ENCODE measurements at places on chromosomes 6 and 20.

DNA sequence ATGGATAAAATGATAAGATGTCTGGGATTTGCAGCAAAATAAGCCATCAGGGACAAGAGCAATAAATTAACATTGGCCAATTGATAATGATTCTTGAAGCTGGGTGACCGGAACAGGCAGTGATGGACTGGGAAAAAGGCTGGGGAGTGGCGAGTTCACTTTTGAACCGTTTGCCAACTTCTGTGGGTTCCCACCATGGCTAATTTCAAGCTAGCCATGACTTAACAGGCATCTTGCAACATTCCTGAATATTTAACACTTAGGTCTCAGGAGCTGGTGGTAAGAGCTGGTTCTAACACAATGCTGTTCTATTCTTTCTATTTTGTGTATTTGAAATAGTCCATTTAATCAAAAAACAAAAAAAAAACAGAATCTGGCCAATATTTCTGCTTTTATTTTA lies 37.6 kb upstream of the CD83 start:
- no peak for DNase-seq

DNA sequence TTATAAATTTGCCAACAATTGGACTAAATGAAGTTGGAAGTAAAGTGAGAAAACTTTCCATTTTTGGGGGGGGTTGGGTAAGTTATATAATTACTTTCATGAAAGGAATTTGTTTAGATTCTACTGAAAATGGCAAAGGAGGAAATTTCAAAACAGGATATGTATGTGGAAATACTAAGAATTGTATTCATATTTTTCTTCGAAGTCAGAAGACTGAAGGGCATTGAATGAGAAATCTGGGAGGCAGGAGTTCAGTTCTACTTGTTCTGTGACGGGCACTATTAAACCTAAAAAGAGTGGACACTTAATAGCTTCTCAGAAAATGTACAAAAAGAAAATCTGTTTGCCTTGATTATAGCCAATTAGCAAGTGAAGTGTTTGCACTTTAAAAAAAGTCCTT lies 114.7 kb downstream of the PRIM2 start:
- no peak for DNase-seq

DNA sequence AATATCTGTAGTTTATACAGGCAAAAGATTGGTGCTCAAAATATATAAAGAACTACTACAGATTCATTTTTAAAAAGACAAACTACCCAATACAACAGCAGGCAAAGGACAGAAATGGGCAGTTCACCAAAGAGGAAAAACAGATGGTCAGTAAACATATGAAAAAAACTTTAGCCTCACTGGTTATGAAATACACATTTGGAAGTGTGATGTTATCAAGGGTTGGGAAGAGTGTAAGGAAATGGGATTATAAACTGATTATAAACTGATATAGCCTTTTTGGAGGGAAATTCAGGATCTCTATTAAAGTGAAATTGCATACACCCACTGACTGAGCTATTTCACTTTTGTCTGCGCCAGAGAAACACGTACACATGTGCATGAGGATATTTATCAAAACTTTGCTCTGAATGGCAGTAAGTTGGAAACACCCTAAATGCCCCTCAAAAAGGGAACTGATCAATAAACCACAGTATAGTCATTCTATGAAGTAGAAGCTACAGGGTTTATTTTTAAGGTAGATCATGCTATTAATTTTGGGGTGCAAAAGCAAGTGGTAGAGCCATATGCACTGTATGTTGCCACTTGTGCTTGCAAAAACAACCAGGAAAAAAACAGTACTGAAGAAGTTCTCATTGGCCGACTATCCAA lies 32.2 kb upstream of the ARFGEF2 start:
- DNase-seq, result no peak

GRCh38 chr6:130322673-130323268 lies 43.0 kb upstream of the TMEM200A start:
- peak; percentile 27 for DNase-seq

DNA sequence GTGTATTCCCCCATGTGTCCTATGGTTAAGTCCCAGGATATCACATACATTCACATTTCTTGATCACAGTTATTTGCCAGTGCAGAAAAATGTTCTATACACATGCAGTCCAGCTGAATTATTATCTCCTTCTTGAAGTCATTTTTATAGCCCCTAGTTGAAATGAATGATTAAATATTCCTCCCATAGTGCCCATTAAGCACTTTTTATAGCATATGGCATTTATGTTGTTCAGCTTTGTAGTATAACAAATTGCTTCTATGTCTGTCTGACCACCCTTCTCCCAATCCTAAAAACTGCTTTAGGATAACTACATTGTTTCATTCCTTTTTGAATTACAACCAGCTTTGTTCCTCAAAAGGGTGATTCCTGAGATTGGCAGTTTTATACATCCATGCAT lies 123.5 kb downstream of the ADGRB3 start:
- no peak for DNase-seq

GRCh38 chr20:41650231-41650948 lies 32.2 kb upstream of the CHD6 start:
- no peak for DNase-seq

- no peak for DNase-seq
Observed at GRCh38 chr20:53901064-53901463, 169.3 kb downstream of the BCAS1 start.

GRCh38 chr6:68012822-68013221 lies 622.3 kb upstream of the ADGRB3 start:
- no peak for DNase-seq

DNA sequence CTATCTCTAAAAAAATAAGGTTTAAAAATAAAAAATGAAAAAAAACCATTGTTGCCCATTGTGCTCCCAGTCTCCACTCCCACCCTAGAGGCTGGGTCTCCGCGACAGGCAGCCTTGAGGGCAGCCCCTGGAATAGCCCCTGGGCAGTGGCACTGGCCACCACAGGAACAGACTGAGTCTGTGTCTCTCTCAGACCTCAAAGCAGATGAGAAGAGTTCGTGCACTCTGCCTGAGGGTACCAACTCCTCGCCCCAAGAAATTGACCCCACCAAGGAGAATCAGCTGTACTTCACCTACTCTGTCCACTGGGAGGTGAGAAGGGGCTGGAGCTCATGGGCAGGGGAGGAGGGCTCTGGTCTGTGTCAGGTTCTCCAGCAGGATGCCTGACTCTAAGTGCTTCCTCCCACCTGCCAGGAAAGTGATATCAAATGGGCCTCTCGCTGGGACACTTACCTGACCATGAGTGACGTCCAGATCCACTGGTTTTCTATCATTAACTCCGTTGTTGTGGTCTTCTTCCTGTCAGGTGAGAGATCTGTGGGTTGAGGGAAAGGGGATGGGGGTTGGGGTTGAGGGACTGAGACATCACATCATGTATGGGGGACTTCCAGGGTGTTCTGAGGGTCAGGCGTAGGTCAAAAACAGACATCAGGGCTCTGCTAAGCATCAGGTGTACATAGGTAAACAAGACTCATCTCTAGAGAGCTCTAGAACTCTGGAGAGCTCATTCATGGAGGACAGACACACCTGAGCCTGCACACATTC lies 35.6 kb downstream of the TM9SF4 start:
- no peak for DNase-seq

GRCh38 chr6:29354980-29355379 lies 13.7 kb downstream of the OR5V1 start:
- DNase-seq, result no peak

DNA sequence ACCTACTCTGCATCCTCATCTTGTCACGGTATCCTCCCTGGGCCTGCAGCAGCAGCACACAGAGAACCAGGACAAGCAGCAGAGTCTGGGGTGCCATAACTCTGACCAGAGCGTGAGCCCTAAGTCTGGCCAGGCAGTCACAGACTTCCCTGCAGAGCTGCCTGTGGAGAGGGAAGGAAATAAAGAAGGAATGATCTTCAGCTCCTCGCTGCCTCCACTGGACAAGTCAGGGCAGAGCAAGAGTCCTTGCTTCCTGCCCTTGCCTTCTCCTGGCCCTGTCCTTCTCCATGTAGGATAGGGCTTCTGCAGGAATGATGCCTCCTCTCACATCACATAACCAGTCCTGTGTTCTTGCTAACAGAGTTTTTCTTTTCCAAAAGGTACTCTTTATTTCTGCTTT lies 15.9 kb upstream of the WFDC11 start:
- no peak for DNase-seq

- peak; percentile 42 for DNase-seq
Observed at GRCh38 chr6:43628393-43629103, 516 bp downstream of the GTPBP2 start.

GRCh38 chr6:44005507-44005903 lies 121.7 kb downstream of the MRPL14 start:
- DNase-seq, result no peak

DNA sequence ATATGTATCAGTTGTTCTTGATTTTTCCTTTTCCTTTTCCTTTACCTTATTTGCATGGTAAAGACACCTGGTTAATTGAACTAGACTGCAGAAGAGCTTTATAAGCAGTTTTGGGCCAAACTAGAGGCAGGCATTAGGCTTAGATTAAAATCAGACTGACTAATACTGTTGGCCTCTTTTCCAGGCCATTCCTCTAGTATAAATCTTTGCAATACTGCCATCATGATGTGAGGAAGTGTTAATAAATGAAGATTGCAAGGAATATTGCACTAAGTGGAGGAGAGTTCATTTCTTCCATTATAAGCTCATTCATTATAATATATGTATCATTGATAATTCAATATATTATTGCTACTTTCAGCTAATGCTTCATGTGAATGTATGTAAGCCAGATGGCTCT lies 163.8 kb downstream of the MMUT start:
- no peak for DNase-seq

GRCh38 chr6:2175825-2176224 lies 69.6 kb downstream of the GMDS start:
- DNase-seq, result no peak

- DNase-seq, result no peak
Observed at GRCh38 chr20:63885264-63886053, 9.5 kb upstream of the DNAJC5 start.

- no peak for DNase-seq
Observed at GRCh38 chr6:142258305-142258704, 43.5 kb upstream of the ADGRG6 start.

DNA sequence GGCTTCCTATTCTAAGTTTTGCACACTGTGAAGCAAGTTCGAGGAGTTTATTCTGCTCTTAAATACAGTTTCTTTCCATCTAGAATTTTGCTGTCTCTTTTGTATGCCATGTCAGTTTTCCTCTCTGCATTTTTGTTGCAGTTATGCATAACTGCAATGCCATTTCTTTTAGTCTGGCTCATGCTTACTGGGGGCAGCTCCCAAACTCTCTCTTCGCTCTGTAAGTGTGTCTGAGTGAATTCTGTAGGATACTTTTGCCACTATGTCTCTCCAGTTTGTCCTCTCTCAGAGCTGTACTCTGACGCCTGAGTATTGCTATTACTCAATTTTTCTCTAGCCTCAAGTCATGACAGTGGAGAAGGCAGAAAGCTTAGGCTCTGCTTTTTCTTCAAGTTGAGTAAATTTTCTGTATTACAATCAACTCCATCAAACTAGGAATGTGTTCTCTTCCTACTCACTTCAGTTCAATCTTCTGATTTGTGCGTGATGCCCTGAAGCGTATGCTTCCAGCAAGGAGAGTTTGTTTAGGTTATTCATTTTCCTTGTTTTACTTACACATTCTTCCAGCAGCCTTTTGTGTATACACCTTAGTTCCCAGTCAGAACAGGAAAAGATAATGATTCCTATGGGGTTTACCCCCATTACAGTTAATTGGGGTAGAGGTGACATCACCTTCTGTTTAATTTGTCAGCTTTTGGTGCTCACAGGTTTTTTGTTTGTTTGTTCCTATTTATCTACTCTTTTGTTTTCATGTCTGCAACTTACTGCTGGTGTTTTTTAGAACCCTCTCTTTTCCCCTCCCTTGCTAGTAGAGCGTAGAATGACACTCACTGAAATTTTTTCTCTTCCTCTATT lies 430.9 kb downstream of the BCKDHB start:
- DNase-seq, result no peak

DNA sequence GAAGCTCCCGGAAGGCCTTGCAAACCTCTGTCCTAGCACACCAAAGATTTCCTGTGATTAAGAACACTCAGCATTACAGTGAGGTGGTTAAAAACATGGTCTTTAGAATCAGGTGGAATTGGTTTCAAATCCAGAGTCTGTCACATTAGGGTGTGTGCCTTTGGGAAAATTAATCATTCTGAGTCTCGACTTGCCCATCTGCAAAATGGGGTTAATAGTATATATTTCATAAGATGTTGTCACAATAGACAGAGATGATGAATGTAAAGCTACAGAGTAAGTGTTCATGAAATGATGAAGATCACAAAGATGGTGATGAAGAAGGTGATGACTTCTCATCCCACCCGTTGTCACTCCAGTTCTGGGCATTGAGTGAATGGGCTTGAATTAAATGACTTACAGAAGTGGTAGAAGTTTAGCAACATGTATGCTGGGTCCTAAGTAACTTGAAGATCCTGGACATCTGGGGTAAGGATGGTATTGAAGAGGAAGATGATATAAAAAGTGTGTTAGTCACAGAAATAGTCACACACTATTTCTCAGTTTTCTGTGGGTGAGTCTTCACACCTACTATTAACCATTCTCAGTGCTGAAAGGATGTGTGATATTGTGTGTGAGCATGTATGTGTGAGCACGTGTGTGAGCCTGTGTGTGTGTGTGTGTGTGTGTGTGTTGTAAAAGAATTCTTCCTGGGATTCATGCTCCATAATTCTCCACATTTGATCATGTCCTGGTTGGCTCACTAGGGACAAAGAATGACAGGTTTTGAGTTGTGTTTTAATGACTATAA lies 28.0 kb upstream of the NEDD9 start:
- DNase-seq, result no peak

DNA sequence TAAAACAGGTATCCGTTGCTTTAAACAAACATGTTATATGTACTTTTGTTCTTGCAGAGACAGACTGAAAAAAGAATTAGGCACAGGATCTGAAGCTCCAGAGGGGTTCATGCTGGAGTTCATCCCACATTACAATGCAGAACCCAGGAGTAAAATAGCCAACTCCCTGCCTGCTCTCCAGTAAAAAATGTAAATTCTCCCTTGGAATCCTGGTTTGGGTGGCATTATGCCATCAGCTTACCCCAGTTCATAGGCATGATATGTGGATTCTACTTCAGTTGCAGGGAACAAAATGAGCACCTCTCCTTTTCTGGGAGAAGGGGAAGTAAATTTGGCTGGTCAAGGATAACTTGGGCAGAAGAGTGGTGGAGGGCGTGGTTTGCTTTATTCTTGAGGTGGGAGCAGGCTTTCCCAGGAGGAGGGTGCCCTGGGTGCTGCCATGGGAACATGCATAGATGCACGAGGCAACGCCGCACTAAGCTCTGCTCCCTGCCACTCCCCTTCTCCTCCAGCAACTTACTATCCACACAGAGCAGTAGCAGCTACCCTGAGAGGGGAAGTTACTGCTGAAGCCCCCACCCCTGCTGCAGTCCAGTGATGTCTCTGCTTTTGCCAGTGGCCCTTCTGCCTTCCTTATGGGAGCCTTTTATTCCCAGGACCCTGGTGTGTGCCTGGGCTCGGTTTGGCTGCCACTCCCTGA lies 71.6 kb upstream of the GLP1R start:
- no peak for DNase-seq

DNA sequence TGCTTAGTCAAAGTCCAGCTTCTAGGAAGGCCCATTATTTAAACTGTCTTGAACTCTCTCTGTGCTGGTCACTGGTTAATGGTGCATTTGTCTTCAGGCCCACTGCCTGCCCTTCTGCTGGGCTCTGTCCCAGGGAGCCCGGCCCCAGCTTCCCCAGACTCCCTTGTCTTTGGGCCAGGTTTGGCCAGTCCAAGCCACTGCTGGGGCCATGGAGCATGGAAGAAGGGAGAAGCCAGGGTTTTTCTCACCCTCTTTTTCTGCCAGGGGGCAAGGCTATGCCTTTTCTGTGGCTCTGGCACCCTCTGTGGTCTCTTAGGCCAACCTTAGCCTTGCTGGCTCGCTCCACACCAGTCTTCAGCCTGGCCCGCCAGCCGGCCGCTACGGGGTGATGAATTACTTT lies 390.0 kb upstream of the SULF2 start:
- no peak for DNase-seq

- no peak for DNase-seq
Observed at GRCh38 chr6:19394687-19395086, 442.5 kb upstream of the ID4 start.
